ENCODE measurements at places on chromosomes 1 and 21.

- no peak for DNase-seq
Observed at GRCh38 chr1:73784026-73784425, 413.9 kb downstream of the LRRIQ3 start.

GRCh38 chr1:1006305-1007159, 6.6 kb upstream of the HES4 start:
- no peak for DNase-seq

GRCh38 chr1:230307213-230307612, 118.9 kb downstream of the PGBD5 start:
- DNase-seq = no peak

DNA sequence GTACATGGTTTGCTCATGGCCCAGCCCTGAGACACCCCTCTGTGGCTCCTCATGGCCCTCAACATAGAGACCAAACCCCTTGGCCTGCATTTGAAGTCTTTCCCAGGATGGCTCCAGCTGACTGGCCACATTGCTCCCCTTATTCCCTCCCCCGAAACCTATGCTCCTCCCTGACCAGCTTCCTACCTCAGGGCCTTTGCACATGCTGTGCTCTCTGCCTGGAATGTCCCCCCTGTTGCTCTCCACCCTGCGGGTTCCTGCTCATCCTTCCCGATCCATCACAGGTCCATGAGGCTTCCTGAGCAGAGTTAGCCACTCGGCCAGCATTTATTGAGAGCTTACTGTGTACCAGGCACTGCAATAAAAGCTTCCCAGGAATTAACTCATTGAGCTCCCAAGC, 70.9 kb upstream of the SELENON start:
- DNase-seq = no peak

DNA sequence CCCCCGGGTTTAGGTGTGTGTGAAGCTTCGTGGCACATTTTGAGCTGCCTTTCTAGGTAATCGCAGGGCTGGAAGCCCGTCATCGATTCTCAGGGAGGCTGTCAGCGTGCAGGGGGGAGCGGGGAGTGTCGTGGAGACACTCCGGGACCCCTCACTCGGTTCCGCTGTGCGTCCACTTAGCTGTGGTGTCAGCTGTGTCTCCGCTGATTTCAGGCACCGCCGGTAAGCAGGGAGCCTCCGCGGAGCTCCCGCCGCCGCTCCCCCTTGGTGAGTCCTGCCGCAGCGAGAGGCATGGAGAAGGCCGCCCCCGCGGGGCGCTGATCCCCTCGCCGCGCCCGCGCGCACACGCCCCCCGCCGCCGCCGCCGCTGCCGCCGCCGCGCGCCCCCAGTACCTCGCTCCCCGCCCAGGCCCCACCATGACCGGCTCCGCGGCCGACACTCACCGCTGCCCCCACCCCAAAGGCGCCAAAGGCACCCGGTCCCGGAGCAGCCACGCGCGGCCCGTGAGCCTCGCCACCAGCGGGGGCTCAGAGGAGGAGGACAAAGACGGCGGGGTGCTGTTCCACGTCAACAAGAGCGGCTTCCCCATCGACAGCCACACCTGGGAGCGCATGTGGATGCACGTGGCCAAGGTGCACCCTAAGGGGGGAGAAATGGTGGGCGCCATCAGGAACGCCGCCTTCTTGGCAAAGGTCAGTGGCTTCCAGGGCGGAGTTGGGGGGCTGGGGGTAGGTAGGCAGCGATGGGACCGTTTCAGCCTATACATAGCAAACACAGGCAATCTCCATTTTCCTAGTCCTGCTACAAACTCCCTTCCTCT, 995 bp downstream of the VASH2 start:
- no peak for DNase-seq

GRCh38 chr1:222081859-222082258, 340.0 kb upstream of the DUSP10 start:
- no peak for DNase-seq

DNA sequence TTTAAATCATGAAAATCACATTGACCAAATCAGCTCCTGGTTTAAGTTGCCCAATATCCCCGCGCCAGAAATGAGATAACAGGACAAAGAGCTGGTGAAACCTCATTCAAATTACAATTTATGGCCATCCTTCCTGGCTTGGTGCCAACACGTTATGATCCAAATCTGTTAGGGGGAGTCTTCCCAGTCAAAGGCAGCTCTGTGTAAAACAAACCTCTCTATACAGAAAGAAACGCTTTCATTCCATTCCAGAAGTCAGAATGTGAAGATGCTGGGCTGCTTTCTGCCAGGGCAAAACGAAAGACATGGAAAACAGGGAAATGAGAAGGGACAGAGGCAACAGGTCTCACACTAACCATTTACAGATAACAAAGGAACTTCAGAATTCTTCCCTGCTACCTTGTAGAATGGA, 53.5 kb upstream of the TIAM1 start:
- DNase-seq = no peak
